Kidney (tissue), 22 donors: ENCODE measurements at places on chromosomes 7 and 10. TPM values are rescaled to one million over a fixed set of nuclear protein-coding genes. Genes with fewer than 3 reads are reported as not detected.

DNA sequence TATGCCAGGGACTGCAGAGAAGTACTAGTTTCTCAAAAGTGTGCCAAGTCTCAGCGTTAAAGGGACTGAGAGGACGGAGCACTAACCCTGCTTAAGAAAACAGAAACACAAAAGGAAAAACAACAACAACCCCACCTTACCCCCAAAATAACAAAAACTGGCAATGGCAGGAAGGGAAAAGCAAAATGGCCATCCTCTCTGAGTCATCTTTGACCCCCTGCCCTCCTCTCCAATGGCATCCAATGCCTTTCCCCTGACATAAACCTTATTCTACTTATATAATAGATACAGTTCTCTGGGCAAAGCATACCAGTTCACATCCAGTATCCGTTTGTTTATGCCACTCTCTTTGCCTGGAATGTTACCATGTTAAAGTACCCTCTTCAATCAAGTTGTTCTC is 1.6 kb downstream of the POLR1F start:
- no peak overlapping the region for H3K27ac ChIP-seq
- H3K4me3 ChIP-seq = no peak overlapping the region
- no peaks in the 10 kb centered on the region for H3K36me3 ChIP-seq

Gene WAPL
- total RNA-seq = 34.7 TPM

- DNase-seq = no peak
- no peak overlapping the region for H3K4me3 ChIP-seq
- peak overlapping the region; percentile 45 for H3K27ac ChIP-seq
- peaks cover 29% of the 10 kb centered on the region for H3K36me3 ChIP-seq
- H3K27me3 ChIP-seq = no peaks in the 10 kb centered on the region
Observed at GRCh38 chr7:44062180-44062902, 3.0 kb downstream of the PGAM2 start.

Gene LIPN
- total RNA-seq = 0.41 TPM

Gene MGMT
- 25.9 TPM for total RNA-seq

DNA sequence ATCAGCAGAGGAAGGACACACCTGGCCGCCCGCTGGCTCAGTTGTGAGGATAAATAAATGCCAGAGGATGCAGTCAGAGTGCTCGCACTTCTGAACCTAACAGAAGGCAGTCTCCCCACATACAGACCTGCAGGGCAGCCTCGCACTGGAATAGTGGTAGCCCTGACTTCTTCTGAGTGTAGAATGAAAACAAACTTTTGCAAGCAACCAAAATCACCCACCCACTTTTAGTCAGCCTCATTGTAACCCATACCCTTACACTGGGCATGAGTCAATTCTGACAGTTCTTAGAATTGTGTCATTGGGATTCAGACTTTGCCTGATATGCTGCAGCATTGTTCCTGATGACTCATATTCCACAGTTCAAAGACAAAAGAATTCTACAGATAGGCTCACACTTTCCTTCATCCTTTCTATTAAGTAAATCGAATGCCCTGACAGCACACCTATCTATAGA is 167.0 kb upstream of the CDK1 start:
- DNase-seq = peak; percentile 13
- no peaks in the 10 kb centered on the region for H3K36me3 ChIP-seq
- no peak overlapping the region for H3K4me3 ChIP-seq
- no peaks in the 10 kb centered on the region for H3K27me3 ChIP-seq

GRCh38 chr10:30831426-30831825 is 200.2 kb downstream of the ZNF438 start:
- DNase-seq = no peak
- H3K27ac ChIP-seq = no peak overlapping the region
- H3K36me3 ChIP-seq = no peaks in the 10 kb centered on the region
- H3K4me1 ChIP-seq = no peaks in the 10 kb centered on the region

Gene PNLIP
- not detected for total RNA-seq

- H3K36me3 ChIP-seq = peaks cover 26% of the 10 kb centered on the region
- no peak overlapping the region for H3K4me3 ChIP-seq
- no peak for DNase-seq
- H3K27me3 ChIP-seq = no peaks in the 10 kb centered on the region
- H3K27ac ChIP-seq = no peak overlapping the region
Observed at GRCh38 chr7:889025-889390, 12.7 kb downstream of the GET4 start.

GRCh38 chr7:115749924-115750323 is 280.6 kb downstream of the TFEC start:
- H3K4me3 ChIP-seq = no peak overlapping the region
- no peak overlapping the region for H3K27ac ChIP-seq
- no peaks in the 10 kb centered on the region for H3K4me1 ChIP-seq
- no peak for DNase-seq

GRCh38 chr10:82242778-82243177 is 367.8 kb downstream of the NRG3 start:
- no peaks in the 10 kb centered on the region for H3K4me1 ChIP-seq
- no peaks in the 10 kb centered on the region for H3K27me3 ChIP-seq
- no peak overlapping the region for H3K4me3 ChIP-seq
- no peak overlapping the region for H3K27ac ChIP-seq
- no peak for DNase-seq

- no peak overlapping the region for H3K4me3 ChIP-seq
- H3K27me3 ChIP-seq = no peaks in the 10 kb centered on the region
- H3K4me1 ChIP-seq = no peaks in the 10 kb centered on the region
Observed at GRCh38 chr7:131999193-131999592, 442.8 kb upstream of the PODXL start.

DNA sequence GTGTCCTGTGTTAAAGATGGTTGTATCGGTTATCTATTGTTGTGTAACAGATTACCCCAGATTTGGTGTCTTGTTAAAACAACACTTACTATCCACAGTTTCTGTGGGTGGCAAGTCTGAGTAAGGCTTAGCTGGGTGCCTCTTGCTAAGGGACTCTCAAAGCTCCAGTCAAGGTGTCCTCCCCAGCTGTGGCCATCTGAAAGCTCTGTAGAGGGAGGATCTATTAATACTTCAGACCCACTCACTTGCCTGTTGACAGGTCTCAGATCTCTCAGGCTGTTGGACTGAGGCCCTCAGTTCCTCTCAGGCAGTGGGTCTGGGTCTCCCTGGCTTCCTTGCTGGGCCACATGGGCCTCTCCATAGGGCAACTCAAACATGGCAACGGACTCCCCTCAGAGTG is 19.6 kb downstream of the ARID5B start:
- no peak overlapping the region for H3K27ac ChIP-seq
- DNase-seq = no peak
- H3K27me3 ChIP-seq = no peaks in the 10 kb centered on the region
- H3K4me3 ChIP-seq = no peak overlapping the region
- no peaks in the 10 kb centered on the region for H3K36me3 ChIP-seq

GRCh38 chr10:7255517-7255916 is 155.3 kb downstream of the SFMBT2 start:
- DNase-seq = no peak
- no peaks in the 10 kb centered on the region for H3K27me3 ChIP-seq
- H3K27ac ChIP-seq = no peak overlapping the region
- H3K4me1 ChIP-seq = no peaks in the 10 kb centered on the region
- no peaks in the 10 kb centered on the region for H3K36me3 ChIP-seq
- no peak overlapping the region for H3K4me3 ChIP-seq

DNA sequence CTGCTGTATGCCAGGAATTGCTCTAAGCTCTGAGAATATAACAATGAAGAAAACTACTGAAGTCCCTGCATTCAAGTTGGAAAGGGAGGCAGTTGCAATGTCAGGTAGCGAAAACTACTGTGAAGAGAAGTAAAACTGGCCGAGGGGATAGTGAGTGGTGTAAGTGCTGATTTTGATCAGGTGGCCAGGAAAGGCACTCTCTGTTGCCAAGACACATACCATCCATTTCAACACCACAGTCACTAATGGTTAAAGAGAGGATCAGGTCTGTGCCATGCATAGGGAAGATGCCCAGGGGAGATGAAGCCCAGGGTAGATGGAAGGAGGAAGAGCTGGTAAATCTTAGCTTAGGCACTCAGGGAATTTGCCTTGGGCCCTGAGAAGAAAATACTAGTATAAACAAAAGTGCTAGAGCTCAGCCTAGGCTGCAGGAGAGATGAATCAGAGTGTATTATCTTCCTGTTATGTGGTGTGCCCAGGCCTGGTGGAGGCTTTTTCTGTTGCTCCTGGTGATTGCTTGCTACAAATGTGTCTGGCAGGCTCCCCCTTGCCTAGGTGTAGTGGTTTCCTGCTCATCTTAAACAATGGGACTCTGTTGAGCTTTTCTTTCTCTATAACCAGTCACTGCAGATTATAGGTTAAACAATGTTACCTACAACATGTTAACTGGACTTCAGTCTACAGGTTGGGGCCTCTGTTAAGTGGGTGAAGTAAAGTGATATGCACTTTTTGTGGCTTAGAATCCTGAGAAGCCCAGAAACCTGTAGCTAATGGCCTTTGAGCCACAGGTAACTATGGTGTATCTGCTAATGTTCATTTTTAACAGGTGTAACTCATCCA is 125.5 kb downstream of the LRRC4 start:
- H3K27me3 ChIP-seq = no peaks in the 10 kb centered on the region
- H3K27ac ChIP-seq = no peak overlapping the region
- no peaks in the 10 kb centered on the region for H3K4me1 ChIP-seq
- DNase-seq = no peak
- H3K4me3 ChIP-seq = no peak overlapping the region
- no peaks in the 10 kb centered on the region for H3K36me3 ChIP-seq

GRCh38 chr10:73262105-73262730 is 9.8 kb upstream of the MRPS16 start:
- H3K4me1 ChIP-seq = no peaks in the 10 kb centered on the region
- H3K4me3 ChIP-seq = no peak overlapping the region
- no peaks in the 10 kb centered on the region for H3K27me3 ChIP-seq
- H3K36me3 ChIP-seq = no peaks in the 10 kb centered on the region
- DNase-seq = no peak

DNA sequence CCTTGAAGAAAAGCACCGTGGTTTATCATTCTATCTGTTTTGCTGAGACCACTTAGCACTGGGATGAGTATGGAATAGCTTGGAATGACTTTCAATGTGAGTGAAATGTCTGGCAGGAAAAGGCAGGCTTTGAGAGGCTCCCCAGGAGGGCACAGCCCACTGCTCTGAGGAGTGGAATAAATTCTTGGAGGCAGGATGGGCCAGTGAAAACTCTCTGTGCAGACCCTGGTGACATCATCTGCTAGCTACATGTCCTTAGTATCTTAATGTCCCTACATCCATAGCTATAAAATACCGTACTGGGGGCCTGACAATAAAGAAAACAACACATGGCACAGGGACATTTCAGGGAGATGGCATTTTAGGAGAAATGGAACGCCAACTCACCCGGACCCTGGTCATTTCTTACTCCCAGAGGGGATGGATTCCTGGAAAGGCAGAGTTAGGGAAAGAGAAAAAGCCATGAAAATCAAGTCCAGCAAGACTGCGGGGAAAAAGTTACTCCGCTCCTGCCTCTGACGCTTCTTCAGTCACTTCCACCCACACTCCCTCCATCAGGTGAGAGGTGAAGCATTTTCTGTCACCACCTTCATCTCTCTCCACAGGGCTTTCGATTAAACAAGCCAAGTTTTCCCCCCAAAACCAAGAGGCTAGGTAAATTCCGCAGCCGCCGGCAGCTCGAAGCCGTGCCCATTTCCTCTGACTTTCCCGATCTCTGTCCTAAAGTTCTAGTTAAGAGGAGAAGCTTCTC is 991 bp downstream of the ZNF239 start:
- H3K4me3 ChIP-seq = peak overlapping the region; percentile 60
- no peaks in the 10 kb centered on the region for H3K4me1 ChIP-seq
- no peaks in the 10 kb centered on the region for H3K27me3 ChIP-seq

Gene SFR1
- 9.3 TPM for total RNA-seq

Gene DENND2A
- total RNA-seq = 18.0 TPM

DNA sequence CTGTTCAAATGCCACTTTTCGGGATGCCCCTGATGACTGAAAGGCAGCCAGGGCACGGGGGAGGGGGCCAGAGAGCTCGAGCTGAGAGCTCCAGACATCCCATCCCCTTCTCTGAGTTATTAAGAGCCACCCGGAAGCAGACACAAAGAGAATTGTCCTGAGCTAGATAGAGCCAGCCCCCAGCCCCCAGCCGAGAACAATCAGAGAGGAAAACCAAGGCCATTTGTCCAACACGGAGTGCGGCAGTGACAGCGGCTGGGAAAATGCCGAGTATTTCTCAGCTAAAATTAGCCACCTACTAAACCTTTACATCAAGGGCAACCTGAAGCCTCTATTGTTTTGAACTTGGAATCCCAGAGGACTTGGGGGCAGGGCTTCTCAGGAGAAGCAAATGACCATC is 51.0 kb downstream of the UNC5B start:
- H3K4me1 ChIP-seq = peaks cover 25% of the 10 kb centered on the region
- peak overlapping the region; percentile 55 for H3K27ac ChIP-seq
- no peak overlapping the region for H3K4me3 ChIP-seq
- no peak for DNase-seq

DNA sequence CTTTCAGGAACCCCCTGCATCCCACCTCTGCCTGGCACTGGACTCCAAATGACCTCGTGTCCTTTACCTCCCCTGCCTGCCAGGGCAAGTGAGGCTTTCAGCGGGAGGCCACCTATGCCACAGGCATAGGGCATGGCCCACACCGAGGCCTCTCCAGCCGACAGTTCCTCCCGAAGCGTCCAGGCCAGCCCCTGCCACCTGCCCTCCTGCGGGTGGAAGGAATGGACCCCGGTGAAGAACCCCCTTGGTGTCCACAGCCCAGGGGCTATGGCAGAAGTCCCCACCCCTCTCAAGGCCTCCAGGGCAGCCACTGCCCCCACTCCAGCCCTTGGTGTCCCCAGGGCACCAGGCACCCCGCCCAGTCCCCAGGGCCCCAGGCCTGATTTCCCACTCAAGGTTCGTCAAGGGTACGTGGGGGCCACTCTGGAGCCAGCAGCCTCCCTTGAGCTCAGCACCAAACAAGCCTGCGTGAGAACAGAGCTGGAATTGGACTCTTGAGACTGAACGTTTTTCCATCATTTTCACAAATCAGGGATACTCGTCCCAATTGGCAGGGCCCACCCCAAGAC is 3.1 kb downstream of the FUOM start:
- H3K4me3 ChIP-seq = no peak overlapping the region
- peaks cover 9% of the 10 kb centered on the region for H3K4me1 ChIP-seq
- H3K27me3 ChIP-seq = no peaks in the 10 kb centered on the region
- no peak overlapping the region for H3K27ac ChIP-seq
- no peaks in the 10 kb centered on the region for H3K36me3 ChIP-seq
